ENCODE measurements at places on chromosomes 7 and 10.

- DNase-seq: no peak
Measured at GRCh38 chr7:134710511-134710853, 63.8 kb downstream of the BPGM start.

GRCh38 chr10:5551531-5552375, 27.0 kb downstream of the CALML3 start:
- no peak for DNase-seq

DNA sequence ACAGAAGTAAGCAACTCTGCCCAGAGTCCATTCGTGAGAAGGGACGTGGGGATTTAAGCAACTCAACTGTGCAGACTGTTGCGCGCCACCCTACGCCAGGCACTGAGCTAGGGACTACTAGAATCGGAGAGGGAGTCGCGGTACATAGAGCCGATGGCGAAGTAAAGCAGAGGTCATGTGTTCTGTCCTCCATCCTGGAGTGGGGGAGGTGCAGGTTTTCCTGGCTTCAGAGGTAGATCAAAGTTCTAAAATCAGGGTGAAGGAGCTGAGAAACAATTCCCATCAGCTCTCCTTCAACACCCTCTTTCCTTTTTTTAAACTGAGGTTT, 23.2 kb downstream of the SLC35G1 start:
- no peak for DNase-seq

DNA sequence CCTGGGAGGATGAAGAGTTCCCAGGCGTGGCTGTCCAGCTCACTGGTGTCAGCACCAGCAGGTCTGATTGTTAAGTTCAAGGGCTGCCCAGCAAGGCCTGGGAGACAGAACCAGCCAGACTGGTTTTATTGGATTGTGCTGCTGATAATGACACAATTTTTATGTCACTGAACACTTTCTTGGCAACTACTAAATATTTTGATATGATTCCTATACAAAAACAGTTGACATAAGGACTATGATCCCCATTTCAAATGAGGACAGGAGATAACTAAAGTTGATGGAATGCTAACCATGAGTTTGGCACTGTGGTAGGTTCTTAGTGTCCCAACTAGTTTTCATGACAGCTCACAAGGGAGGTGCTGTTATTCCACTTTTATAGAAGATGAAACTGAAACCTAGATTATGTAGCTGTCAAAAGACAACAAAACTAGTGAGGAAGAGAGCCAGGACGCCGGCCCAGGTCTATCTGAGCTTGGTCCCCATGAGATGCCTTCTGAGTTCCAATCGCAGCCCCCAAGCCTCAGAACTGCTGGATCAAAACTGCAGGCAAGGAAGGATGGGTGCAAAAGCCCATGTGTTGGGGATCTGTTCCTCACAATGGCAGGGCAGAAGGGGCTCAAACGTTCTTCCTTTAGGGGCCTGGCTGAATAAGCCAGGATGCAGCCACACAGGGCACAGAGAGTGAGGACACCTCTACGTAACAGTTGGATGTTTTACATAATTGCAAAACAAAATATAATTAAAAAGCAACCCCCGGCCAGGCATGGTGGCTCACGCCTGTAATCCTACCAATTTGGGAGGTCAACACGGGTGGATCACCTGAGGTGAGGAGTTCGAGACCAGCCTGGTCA, 52.8 kb downstream of the COBL start:
- DNase-seq: peak; percentile 79

DNA sequence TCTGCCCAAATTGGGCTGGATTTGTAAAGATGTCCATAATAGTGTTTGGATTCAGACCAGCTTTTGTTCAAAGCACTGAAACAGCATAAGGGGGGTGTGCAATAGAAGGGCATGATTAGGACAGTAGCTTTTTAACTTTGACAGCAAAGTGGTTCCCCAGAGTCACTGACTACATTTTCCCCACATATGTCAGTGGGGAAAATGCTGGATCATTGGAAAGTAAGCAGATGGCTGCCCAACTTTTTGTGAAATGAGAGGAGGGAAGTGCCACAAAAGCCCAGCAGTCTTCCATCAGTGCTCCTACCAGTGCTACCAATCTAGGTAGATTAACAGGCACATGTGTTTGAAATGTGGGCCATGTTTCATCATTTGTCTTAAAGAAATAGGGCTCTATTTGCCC, 162.8 kb downstream of the FZD1 start:
- DNase-seq: no peak

DNA sequence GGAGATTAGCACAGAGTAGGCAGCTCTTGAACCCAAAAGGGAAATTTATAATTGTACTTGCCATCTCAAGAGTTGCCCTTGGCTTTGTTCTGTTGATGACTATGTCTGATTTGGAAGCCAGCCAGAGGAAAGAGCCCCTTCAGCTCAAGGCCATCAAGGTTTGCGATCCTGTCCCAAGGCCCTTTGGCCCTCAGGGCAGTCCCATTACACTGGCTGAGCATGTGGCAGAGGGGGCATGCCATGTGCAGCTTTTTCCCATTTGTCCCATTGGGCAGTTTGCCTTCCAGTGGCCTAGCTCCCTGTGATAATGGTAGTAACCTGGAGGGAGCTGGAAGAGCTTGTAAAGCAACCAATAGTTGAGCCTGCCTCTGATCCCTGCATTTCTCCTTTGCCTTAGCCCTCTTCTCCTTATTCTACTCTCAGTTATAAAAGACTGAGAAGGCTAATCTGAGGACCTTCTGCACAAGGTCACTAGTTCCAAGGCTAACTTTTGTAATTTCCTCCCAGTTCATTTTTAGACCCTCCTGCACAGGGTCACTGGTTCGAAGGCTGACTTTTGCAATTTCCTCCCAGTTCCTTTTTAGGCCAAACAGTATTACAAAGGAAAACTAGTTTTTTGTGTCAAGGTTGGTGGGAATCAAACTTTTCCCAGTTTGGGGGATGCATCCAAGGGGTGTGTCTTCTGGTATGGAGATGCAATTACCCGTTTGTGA, 31.0 kb upstream of the ARHGAP12 start:
- DNase-seq: no peak

- peak; percentile 59 for DNase-seq
Measured at GRCh38 chr10:52818019-52818418, 45.4 kb upstream of the MBL2 start.

DNA sequence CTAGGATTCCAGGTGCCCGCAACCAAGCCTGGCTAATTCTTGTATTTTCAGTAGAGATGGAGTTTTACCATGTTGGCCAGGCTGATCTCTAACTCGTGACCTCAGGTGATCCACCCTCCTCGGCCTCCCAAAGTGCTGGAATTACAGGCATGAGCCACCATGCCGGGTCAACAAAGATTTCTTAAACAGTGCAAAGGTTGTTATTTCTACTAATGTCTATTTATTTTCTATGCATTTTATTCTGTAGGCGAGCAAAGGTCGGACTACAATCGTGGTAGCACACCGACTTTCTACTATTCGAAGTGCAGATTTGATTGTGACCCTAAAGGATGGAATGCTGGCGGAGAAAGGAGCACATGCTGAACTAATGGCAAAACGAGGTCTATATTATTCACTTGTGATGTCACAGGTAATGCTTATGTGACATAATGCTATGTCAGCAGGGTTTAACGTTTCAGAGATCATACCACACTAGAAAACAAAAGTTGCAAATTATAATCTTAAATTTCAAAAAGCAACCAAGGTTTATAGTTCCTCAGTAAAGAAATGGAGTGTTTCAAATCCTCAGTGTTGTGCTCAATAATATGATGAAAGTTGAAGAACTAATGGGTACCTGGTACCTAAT, 65.9 kb downstream of the ABCB5 start:
- no peak for DNase-seq

DNA sequence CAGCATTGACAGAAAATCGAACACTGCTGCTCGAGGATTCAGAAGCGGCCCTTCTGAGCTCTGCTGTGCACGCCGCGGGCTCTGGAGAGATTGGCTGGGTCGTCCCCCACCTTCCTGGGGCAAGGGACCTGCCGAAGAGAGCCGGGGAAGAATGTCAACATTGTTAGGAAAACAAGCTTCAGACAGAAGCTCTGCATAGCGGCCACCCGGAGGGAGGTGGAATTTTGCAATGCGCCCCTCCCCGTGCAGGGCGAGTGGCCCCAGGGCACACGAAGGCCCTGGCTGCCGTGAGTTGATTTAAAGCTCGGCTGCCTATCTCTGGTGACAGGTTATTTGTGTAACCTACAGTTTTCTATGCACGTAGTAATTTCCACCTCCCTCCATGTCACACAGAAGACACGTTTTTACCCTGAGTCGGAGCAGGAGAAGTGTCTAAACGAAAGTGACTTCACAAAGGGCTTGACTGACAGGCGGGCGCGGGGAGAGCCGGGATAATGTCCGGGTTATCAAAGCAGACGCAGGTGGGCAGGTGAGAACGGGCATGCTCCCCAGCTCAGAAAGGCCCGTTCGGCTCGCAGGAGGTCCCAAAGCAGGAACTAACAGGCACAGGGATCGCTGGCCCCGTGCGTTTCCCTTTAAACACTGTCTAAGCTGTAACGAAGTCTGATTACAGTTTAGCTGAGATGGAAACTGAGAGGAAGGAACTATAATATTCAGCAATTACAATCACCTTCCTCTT, 84.6 kb downstream of the PDGFA start:
- no peak for DNase-seq

- DNase-seq: peak; percentile 14
Measured at GRCh38 chr10:61897671-61898434, 3.6 kb upstream of the ARID5B start.

DNA sequence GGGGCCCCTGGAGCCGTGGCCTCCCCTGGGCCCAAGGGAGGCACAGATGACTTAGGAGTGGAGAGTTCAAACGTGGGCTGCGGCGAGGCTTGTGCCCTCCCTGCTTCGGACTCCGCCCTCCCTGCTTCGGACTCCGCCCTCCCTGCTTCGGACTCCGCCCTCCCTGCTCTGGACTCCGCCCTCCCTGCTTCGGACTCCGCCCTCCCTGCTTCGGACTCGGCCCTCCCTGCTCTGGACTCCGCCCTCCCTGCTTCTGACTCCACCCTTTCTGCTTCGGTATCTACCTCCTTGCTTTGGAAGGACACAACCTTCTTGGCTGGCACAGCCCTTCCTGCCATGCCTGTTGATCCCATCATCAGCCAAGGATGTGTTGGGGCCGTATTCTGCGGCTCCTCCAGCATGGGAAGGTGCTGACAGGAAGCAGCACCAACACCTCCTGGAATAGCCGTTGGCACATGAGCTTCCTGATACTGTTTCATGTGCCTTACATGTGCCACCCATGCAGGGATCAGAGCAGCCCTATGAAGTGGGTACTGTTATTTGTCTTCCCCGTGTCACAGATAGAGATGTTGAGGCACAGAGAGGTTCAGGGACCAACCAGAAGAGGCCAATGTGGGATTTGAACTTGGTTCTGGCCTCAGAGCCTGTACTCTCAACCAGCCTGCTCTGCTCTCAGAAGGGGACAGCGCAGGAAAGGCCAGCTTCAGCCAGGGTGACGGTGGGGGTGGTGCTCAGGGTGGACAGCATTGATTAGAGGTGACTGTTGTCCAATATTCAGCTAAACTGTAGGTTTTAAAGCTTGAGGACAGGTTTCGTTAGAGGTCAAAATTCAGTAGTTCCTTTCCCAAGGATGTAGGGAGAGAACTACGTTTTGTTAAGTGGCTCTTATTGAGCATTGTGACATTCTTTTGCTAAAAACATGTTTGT, 114.5 kb downstream of the NKX6-2 start:
- no peak for DNase-seq

- no peak for DNase-seq
Measured at GRCh38 chr7:78609281-78609680, 810.7 kb downstream of the PHTF2 start.

- DNase-seq: no peak
Measured at GRCh38 chr10:3128379-3129130, 44.0 kb downstream of the PITRM1 start.

DNA sequence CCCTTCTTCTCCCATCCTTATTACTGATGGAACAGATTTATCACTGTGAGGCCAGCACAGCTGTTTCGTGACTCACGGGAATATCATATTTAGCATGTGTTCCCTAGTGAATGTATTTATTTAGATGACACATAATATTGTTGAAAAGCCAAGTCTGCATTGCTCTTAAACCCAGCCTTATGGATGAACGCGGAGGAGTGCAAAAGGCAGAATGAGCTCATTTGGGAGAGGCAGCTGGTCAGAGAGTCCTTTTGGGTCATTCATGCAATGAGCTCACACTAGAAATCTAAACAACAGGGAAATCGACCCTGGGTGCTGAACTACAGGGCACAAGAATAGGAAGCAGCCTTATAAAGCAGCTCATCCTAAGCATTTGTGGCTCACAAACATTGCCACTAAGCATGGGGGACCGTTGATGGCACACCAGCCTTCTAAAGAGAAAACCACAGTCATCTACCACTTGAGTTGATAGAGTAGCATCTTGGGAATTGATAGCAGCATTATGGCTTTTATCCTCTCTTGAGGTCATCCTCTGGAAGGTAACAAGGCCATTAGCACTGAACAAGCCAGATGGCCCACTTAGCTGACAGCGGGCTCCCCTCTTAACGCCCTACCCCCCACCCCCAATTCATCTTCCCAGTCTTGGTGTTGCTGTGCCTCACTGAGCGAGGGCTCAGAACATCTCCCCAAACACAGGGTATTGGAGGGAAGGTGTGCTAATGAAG, 32.9 kb upstream of the SDK1 start:
- no peak for DNase-seq

DNA sequence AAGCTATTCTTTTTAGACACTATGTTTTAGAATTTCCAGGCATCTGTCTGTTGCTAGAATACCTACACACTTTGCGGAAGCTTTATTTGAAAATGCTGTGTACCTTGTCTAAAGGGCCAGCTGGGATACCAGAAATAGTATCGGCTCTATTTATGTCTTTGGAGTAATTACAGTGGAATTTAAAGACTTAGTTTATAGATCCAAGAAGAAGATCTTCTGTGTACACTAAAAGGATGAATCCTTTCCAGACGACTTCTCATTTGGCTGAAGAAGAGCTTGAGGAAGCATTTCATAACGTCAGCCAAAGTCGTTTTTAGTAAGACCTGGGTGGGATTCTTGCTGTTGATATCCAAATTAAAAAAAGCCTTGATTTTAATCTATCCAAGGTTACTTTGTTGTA, 365.9 kb downstream of the INHBA start:
- no peak for DNase-seq

DNA sequence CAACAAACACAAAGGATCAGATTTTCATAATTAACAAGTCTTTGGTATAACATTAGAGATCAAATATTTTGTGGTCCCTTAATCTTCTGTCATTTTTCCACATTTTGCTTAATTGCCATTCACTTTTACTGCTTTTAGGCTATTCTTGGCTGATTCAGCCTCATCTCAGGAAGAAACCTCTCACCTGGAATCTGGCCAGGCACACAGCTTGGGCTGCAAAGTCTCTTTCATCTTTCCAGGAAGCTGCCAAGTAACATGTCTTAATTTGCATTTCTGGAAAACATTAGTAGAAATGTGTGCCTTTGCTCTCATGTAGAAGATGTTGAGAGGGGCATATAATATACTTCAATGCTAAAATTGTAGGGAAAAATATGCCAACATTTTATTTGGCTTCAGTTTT, 174.2 kb upstream of the STEAP4 start:
- no peak for DNase-seq

GRCh38 chr7:139078399-139078798, 31.1 kb downstream of the ZC3HAV1 start:
- no peak for DNase-seq

DNA sequence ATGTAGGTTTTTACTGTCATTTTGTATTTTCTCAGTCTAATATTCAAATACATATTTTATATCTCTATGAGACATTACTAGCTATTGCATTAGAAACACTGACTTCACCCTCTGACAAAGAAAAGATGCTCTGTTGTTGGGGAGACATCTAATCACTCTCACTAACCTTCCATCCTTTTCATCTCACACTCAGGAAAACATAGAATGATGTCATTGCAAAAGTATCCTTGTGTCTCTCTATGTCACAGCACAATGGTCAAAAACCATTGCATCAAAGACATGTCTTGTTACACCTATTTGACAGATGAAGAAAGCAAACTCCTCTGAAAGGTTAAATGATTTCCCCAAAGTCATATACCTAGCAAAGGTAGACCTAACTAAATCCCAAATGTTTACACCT, 231.3 kb upstream of the PTN start:
- DNase-seq: no peak

Measured in LoVo (cell line).